ENCODE measurements at places on chromosomes 5 and 9. TPM values are rescaled to one million over a fixed set of nuclear protein-coding genes. Genes with fewer than 3 reads are reported as not detected.

GRCh38 chr9:72151104-72151503, 1.9 kb downstream of the GDA start:
- no peak for DNase-seq

GRCh38 chr9:77616191-77616590, 31.9 kb downstream of the GNA14 start:
- DNase-seq: peak; percentile 81

GRCh38 chr5:71809446-71809845, 90.4 kb downstream of the CARTPT start:
- DNase-seq: no peak

GRCh38 chr5:57386958-57387357, 95.7 kb downstream of the ACTBL2 start:
- peak; percentile 43 for DNase-seq

- no peak for DNase-seq
Measured at GRCh38 chr9:4756420-4756819, 15.4 kb upstream of the AK3 start.

Gene CAMK4
- total RNA-seq: 0.28 TPM

Gene IGFBPL1
- total RNA-seq: 0.17 TPM

DNA sequence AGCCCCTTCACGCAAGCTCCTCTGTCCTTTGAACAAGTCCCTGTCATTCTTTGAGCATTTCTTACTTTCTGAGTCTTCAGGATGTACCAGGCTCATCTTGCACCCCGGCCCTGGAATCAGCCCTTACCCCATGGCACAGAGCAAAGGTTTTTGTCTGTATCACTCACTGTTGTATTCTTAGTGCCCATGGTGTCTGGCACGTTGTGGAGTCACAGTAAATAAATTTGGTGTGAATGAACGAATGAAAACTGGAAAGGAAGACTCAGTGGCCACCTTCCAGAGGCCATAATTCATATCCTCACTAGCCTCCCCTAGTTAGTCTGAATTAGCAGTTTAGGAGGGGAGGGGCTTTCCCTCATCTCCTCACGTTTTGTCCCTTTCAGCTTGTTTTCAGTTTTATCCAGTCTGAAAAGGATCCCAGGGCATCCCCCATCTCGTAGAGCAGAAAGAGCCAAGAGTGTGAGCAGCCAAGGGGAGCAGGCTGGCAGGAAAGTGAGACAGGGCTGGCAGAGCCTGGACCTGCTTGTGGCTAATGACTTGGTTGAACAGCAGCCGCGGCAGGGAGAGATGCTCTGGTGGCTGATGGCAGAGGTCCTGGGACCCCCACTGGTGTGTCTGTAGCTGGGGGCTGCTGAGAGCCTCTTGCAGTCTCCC, 42.7 kb downstream of the ZNF618 start:
- no peak for DNase-seq

Gene RORB
- 0.09 TPM for total RNA-seq

GRCh38 chr5:155418960-155419579, 405.5 kb downstream of the KIF4B start:
- no peak for DNase-seq

DNA sequence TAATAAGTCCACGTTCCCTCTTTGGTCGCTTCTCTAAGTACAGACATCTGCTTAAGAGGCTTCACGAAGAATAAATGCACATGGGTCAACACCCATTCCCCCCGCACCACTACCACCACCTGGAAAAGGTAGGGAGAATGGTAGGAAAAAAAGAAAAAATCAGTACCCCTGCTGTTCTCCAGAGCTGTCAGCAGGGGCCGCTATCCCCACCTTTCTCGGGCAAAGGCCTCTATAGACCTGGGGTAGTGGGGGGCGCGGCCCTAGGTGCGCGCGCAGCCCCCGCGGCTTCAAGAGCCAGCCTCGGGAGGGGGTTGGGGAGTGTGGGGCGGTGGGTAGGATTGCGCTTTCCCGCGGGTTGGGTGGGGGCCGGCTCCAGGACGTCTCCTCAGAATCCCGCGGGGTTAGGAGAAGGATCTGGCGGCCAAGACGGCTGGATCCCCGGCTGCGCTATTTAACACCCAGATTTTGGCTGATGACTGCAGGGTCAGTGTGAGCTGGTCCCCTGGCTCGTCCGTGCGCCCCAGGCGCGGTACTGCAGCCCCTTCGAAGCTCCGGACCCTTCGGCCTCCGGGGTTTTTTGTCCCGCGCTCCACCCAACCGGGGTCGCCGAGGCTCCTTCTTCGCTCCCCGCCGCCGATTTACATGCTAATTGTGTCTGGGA, 1.6 kb upstream of the SEMA6A start:
- peak; percentile 79 for DNase-seq

Gene SPATA31A5
- not detected for total RNA-seq

Gene IFNA2
- total RNA-seq: not detected

GRCh38 chr9:16139774-16140173, 586.9 kb downstream of the CCDC171 start:
- no peak for DNase-seq

GRCh38 chr5:10307206-10308148, at the start of gene CMBL:
CMBL (minus strand) TSS chr5:10307902; CDS start chr5:10290762, 17,140 bp downstream.
- DNase-seq: peak; percentile 58

- no peak for DNase-seq
Measured at GRCh38 chr9:127020036-127020801, 102.2 kb downstream of the ANGPTL2 start.

Gene NEUROG1
- total RNA-seq: not detected

DNA sequence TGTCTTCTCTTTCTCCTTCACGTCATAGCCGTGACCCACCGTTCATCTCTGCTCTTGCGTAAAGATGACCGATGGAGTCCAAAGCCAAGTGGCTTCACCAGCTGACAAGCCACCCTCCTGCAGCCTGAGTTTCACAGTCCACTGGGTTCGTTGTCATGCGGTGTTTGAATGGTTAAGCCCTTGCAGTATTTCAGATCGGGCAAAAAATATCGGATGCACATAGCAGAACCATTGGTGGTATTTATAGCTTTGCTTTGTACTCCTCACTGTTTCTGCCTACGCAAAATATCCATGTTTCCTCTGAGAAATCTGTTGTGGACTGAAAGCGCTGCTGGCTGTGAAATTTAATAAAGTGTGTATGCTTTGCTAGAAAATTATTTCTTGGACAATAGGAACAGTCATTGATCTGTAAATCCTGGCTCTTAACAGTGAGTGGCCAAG, 34.5 kb upstream of the NCS1 start:
- no peak for DNase-seq

GRCh38 chr5:40198736-40199135, 481.0 kb upstream of the PTGER4 start:
- peak; percentile 83 for DNase-seq

- no peak for DNase-seq
Measured at GRCh38 chr9:83466877-83467276, 71.3 kb downstream of the FRMD3 start.

DNA sequence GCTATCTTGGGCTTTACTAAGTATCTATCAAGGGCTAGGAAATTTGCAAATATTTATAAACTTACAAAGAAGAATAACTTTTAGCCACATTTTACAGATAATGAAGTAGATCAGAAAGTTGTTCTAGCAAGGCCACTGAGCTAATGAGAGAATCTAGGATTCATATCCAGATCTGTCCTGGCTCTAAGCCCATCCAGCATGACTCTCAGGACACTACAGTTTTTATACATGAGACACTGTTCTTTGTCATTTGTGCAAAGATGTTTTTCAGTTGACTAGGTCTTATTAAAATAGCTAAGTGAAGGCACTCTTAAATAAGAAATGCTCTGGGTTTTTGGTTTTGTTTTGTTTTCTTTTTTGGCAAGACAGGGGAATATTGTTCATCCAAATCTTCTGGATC, 273.1 kb downstream of the GABRB2 start:
- no peak for DNase-seq

Gene PLPP6
- total RNA-seq: 6.1 TPM

DNA sequence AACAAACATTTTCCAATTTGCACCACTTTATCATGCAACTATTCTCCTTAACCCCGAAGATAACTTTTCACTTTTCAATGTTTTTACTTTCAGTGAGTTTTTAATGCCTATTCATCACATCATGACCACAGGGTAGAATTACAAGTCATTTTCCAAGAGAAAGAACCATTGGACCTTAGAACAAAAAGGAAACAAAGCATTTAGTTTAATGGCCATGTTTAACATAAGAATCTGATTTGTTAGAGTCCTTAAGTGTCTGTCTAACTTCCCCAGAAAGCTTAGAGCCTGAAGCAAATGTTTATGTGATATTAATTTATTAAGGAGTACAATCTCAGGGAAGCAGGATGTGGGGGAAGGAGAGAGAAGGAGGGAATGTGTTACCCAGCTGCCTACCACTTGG, 325.8 kb upstream of the RIOK2 start:
- DNase-seq: no peak

- DNase-seq: no peak
Measured at GRCh38 chr5:2192496-2192895, 309.8 kb upstream of the IRX4 start.

DNA sequence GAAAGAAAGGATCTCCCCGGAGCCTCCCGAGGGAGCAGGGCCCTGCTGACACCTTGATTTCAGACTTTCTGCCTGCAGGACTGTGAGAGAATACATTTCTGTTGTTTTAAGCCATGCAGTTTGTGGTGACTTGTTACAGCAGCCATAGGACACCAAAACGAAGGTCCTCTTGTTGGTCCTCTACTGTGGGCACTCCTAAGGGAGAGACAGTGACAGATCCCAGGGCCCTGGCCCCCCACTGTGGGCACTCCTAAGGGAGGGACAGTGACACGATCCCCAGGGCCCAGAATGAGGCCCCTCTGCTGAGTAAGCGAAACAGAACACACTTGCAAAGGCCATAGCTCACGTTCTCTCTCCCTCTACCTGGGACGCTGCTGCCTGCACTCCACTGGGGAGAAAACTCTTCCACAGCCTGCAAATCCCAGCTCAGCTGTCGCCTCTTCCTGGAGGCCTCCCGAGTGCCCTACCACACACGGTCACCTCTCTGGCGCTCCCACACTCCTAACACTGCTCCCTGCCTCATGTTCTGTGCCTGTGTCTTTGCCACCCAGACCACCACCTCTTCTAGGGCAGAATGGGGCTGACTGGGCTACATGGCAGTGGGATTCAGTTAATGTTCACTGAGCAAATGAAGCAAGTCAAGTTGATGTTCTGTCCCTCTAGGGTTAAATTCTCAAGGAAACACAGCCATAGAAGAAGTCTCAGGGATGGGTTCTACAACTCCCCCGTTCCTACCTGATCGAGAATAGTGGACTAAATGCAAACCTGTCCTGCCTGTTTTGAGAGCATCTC, 23.8 kb downstream of the ANKS6 start:
- no peak for DNase-seq

- no peak for DNase-seq
Measured at GRCh38 chr9:2297771-2298170, 282.6 kb downstream of the SMARCA2 start.

DNA sequence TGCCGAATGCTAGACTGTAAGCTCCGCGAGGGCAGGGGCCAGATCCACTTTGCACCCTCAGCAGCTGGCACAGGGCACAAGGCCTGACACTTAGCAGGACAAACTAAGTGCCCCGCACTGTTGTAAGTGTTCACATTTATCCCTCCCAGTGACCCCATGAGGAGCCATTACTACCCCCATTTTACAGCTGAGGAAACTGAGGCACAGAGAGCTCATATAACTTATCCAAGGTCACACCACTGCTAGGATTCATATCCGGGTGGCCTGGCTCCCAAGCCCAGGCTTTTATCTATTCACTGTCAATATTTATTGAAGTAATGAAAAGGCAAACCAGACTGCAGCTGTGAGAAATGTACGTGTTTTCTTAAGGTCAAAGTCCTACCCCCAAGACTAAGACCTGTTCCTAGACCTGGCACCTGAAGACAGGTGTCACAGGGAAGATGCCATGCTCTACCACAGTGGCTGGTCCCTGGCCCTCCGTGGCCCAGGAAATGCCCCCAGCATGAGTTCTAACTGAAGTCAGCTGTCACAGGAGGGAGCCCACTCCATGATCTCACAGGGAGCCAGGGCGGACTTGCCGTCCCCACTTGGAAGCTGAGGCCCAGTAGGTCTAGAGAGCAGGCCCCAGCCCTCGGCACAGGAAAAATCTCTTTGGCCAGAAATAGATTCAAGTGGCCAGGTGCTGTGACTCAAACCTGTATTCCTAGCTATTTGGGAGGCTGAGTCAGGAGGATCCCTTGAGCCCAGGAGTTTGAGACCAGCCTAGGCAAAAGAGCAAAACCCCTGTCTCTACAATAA, 74.7 kb upstream of the IL17B start:
- no peak for DNase-seq

Gene ADAMTS13
- 0.84 TPM for total RNA-seq

DNA sequence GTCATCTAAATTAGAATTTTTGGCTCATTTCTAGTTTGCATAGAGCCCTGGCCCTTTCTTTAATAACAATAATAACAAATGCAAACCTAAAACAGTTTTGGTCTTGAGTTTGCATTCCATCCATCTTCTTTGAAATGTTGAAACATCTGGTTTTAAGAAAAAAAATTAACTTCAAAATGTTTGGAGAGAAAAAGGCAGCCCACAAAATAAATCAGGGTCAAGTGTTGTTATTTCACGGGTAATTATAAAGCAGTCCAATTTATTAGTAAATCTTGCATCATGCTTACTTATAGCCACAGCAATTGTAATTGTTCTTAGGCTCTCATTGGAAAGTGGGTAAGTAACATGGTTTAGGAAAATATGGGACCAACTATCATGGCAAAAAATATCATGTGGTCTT, 247.0 kb upstream of the MEF2C start:
- DNase-seq: no peak

- no peak for DNase-seq
Measured at GRCh38 chr9:86350006-86350760, 4.0 kb downstream of the TUT7 start.

Gene RANBP3L
- total RNA-seq: not detected

Gene TRUB2
- 16.2 TPM for total RNA-seq

Gene GNAQ
- total RNA-seq: 88.6 TPM

- DNase-seq: no peak
Measured at GRCh38 chr5:44365345-44365744, 23.9 kb downstream of the FGF10 start.

Gene NAIP
- 3.2 TPM for total RNA-seq

- no peak for DNase-seq
Measured at GRCh38 chr5:125274938-125275724, 528.7 kb upstream of the ZNF608 start.

Gene TMEM252
- not detected for total RNA-seq

DNA sequence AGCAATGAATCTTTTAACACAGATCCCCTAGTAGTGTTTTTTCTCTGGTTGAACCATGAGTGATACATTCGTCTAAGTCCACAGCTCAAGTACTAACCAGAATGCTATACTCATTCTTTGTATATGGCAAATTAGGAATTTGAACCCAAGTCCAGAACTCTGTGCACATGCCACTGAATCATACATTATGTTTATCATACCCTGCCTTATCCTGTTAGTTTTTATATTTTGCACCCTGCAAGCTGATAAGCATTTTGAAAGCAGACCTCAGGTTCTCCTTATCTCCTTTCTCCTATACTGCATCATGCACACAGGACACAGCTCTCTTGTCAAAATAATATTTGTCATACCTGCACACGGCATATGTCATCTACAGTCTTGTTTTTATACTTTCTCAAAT, 54.6 kb upstream of the ELL2 start:
- DNase-seq: no peak

- DNase-seq: peak; percentile 4
Measured at GRCh38 chr9:85502815-85503655, 238.7 kb downstream of the AGTPBP1 start.

Gene SPINK6
- total RNA-seq: not detected

Measured in dermis blood vessel endothelial cell (primary cell).